ENCODE measurements at places on chromosomes 1 and 21.

DNA sequence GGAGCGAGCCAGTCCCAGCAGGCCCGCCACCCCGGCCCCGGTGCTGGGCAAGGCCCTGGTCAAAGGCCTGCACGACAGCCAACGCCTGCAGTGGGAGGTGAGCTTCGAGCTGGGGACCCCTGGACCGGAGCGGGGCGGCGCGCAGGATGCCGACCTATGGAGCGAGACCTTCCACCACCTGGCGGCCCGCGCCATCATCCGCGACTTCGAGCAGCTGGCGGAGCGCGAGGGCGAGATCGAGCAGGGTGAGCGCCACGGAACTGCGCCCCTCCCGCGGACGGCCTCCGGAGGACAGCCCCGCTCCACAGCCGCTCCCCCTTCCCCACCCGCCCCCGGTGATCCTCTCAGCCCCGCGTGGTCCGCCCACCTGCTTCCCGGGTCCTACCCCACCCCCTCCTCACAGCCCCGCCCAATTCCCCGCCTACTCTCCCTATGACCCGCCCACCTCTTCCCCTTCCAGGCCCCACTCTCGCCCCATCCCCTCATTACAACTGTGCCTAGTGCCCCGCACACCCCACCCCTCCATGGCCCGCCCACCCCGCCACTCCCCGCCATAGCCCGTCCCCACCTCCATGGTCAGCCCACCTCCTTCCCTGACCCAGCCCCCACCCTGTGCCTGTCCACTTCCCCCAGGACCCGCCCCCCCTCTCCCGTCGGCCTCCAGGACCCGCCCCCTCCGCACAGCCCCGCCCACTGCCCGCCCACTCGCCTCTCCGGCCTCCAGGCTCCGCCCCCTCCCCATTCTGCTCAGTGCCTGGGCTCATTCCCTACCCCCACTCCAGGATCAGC is 52.7 kb downstream of the VWA5B1 start:
- no peak for DNase-seq

- no peak for DNase-seq
Measured at GRCh38 chr1:201329286-201329685, 46.0 kb downstream of the PKP1 start.

GRCh38 chr21:31316488-31317169 is 27.4 kb downstream of the TIAM1 start:
- no peak for DNase-seq

GRCh38 chr21:26739189-26739588 is 106.0 kb downstream of the ADAMTS1 start:
- DNase-seq = no peak

DNA sequence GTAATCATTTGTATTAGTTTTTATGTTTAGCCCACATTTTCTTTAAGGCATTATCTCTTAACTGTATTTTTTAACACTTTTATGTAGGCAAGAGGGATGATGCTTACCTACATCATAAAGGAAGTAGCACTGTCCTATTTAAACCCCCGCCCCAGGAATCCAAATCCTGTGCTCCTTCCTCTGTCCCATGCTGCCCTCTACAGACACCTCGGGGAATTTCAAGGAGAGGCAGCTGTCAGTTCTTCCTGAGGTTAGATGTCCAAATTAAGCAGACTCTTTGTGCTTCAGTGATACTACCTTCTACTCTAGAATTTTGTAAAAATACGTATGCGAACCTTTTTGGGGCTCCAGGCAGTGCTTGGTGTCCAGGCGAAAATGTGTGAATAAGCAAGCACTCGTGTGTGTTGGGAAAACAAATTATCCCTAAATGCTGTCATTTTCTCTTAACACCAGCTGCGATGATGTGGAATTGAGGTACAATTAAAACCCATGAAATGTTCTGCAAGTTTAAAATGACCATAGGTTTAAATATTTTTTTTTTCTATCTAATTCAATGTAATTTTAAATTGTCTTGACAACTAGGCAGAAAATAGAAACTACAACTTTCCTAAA is 19.2 kb downstream of the CRCT1 start:
- peak; percentile 40 for DNase-seq
